ENCODE measurements at places on chromosomes 4 and X. TPM values are rescaled to one million over a fixed set of nuclear protein-coding genes. Genes with fewer than 3 reads are reported as not detected.

LINC00632 gene
- 140 TPM for total RNA-seq

SPANXD gene
- not detected for total RNA-seq

PRSS12 gene
- 15.0 TPM for total RNA-seq

DTHD1 gene
- total RNA-seq, result 0.49 TPM

TMEM271 gene
- 0.25 TPM for total RNA-seq

NDST3 gene
- total RNA-seq, result 0.74 TPM

ASMT gene
- not detected for total RNA-seq

CXCL3 gene
- not detected for total RNA-seq

MAGEE2 gene
- total RNA-seq, result not detected

ITIH6 gene
- total RNA-seq, result not detected

ERAS gene
- total RNA-seq, result not detected

SHOX gene
- not detected for total RNA-seq

ARMCX2 gene
- 30.2 TPM for total RNA-seq

TMEM150C gene
- 10.6 TPM for total RNA-seq

SLC9A7 gene
- total RNA-seq, result 4.2 TPM

SLITRK4 gene
- total RNA-seq, result 3.2 TPM

ANXA10 gene
- not detected for total RNA-seq

MAML3 gene
- 16.2 TPM for total RNA-seq

CCSER1 gene
- total RNA-seq, result 8.1 TPM

ZAR1 gene
- total RNA-seq, result 2.5 TPM
